Stimulated activated CD4-positive, alpha-beta T cell treated with anti-CD3 and anti-CD28 coated beads, Interleukin-12 subunit alpha, Interleukin-12 subunit beta, amount 100 ng/mL, for 24 hours (primary cell): ENCODE measurements at places on chromosomes 1 and 21.

DNA sequence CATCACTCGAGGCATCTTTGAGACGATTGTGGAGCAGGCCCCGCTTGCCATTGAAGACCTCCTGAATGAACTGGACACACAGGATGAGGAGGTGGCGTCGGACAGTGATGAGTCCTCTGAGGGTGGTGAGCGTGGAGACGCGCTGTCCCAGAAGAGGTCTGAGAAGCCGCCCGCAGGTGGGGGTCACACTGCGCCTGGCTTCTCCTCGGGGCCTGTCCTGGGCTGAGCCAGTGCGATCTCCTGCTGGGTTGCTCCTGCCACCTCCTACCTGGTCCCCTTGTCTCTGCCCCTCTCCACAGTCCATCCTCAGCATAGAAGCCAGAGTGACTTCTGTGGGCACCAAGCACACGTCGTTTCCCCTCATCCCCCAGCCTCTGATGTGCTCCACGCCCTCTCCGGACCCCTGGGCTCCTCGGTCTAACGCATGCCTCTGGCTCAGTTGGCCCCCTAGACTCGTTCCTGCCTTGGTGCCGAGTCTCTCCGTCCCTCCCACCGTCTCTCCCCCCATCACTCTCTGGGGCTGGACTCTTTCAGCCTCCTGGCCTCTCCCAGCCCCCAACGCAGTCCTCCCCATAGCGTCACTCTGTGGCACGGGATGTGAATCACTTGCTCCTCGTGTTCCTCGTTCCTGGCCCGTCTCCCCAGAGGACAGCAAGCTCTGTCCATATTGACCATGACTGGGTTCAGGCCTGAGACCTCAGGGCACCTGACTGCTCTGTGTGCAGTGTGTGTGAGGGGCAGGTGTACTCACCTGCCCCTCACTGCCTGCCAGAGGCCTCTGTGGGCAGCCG lies 8.7 kb downstream of the RRP1 start:
- DNase-seq: no peak

DNA sequence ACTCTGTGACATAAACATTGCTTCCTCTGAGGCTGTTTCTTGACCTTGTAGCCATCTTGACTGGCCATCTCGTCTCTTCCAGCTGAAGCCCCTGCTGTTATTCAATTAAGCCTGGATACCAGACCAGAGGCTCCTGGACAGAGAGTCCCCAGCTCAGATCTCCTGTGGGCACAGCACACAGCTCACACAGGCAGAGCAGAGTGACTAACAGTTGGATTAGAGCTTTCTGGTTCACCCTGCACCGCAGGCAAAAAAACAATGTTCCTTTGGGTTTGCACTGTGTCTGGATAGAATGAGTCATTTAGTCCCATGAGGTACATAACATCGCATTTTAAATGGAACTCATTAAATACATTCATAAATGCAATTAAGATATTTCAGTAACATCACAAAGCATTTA lies 33.4 kb upstream of the USH2A start:
- no peak for DNase-seq

DNA sequence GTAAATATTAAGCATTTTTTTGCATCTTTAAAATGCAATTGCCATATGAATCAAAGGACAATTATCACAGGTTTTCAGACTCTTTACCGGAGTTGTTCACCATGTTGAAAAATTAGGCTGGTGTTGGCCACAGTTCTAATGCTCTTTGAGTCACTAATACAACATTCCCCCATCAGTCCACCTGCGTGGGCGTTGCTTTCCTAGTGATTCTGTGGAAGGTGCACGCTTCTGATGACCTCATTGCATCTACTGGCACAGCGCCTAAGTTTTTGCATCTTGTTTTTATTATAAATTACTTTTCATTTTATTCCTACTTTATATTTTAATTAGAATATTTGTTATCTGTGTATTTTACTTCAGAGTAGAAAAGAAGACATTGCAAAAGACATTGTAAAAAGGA lies 4.7 kb upstream of the F5 start:
- DNase-seq: no peak

DNA sequence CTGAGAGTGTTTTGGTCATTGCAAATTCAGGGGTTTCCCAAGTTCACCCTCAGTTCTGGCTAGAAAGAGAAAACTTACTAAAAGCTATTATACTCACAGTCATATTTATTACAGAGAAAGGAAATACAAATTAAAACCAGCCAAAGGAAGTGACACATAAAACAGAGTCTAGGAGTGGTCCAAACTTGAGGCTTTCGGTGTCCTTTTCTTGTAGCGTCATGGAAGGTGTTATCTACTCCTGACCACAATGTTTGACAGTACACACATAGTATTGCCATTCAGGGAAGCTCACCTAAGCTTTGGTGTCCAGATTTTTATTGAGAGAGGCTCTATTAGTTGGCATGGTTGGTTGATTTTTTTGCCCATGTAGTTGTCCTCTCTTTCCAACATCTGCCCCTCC lies 59.0 kb downstream of the SLC35A3 start:
- no peak for DNase-seq

DNA sequence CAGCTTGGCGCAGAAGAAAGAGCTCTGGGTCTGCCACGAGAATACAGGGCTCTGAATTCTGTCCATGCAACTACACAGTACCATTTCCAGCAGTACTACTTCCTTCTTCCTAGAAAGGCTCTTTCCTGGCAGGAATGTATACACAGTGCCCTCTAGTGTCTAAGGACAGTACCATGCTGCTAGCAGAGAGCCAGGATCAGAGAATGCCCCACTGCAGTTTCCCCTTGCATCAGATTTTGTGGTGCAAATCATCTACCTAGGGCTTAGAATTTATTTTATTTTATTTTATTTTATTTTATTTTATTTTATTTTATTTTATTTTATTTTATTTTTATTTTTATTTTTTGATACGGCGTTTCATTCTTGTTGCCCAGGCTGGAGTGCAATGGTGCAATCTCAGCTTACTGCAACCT lies 50.8 kb downstream of the PAX7 start:
- DNase-seq: no peak

- DNase-seq: no peak
Observed at GRCh38 chr1:14952626-14953314, 200.8 kb upstream of the TMEM51 start.

GRCh38 chr1:200638073-200638472 lies 17.5 kb upstream of the KIF14 start:
- no peak for DNase-seq

- DNase-seq: no peak
Observed at GRCh38 chr21:41466024-41466820, 40.2 kb downstream of the MX1 start.

GRCh38 chr1:200665861-200666260 lies 3.8 kb downstream of the DDX59 start:
- no peak for DNase-seq

GRCh38 chr1:160399544-160400222 lies 681 bp upstream of the VANGL2 start:
- no peak for DNase-seq

DNA sequence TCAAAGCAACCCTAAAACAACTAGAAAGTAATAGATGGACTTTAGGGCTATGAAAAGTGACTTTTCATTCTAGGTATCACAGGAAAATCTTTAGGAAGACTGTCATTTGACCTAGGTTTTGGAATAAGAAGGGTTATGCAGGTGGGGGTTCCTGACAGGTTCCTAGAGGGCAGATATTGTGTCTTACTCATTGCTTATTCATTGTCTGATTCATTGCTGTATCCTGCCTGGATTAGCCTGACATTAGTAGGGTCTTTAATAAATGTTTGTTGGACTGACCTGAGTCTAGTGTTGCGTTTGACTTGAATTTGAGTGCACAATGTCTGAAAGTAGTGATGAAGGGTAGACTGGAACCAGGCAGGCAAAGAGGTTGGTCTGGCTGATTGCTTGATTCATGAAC lies 6.0 kb downstream of the FNBP1L start:
- DNase-seq: no peak

GRCh38 chr1:239795304-239795703 lies 296.4 kb upstream of the FMN2 start:
- DNase-seq: no peak
